GM18507 (cell line): ENCODE measurements at places on chromosomes 1 and 21.

DNA sequence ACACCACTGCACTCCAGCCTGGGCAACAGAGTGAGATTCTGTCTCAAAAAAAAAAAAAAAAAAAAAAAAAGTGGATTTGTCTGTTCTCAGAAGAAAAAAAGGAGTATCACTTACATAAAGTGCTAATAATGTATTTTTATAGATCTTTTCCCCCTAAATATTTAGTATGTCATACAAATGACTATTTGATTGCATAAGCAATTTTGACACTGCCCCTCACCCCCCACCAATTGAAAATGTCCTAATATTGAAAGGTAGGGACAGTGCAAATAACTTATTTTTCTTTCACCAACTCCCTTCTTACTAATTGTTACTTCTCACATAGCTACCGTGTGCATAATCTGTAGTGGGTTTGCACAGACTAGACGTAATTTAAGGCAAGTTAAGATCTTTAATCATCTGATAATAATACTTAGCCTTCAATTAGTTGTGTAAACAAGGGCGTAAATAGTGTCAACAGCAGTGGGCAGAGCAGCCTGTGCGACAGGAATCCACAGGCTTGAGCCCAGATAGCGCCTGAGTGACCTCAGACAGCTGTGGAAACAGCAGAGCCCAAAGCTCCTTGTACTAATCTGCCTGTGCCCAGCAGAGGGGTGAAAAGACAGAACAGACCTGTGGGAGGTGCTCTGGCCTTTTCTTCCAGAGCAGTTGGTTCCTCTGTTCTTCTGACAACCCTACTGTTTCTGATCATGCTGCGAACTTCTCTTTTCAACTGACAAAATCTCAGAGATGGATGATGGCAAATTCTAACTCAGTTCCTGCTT is 4.5 kb upstream of the IER5 start:
- no peak for DNase-seq

DNA sequence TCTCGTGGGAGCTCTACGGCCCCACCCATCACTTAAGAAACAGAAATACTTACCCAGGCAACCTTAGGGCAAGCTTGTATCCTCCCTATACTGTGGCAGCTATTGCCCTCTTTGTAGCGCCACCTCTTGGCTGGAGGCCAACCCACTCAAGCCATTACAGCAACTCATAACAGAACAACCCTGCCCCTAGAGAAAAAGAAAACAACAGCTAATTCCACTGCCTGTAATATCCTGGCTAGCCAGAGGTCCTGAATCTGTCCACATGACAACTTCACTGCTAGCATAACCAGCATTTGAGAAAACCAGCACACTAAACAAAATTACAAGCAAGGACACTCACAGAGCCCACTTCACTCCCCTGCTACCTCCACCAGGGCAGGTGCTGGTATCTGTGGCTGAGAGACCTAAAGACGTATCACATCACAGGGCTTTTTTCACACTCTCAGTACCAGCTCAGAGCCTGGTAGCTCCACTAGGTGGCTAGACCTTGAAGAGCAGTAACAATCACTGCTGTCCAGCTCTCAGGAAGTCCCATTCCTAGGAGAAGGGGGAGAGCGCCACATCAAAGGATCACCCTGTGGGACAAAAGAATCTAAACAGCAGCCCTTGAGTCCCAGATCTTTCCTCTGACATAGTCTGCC is 14.5 kb upstream of the MX1 start:
- DNase-seq = no peak

GRCh38 chr1:225655509-225656258 is 2.8 kb upstream of the ENAH start:
- DNase-seq = no peak

- no peak for DNase-seq
Measured at GRCh38 chr1:119302011-119302410, 66.6 kb upstream of the HAO2 start.

DNA sequence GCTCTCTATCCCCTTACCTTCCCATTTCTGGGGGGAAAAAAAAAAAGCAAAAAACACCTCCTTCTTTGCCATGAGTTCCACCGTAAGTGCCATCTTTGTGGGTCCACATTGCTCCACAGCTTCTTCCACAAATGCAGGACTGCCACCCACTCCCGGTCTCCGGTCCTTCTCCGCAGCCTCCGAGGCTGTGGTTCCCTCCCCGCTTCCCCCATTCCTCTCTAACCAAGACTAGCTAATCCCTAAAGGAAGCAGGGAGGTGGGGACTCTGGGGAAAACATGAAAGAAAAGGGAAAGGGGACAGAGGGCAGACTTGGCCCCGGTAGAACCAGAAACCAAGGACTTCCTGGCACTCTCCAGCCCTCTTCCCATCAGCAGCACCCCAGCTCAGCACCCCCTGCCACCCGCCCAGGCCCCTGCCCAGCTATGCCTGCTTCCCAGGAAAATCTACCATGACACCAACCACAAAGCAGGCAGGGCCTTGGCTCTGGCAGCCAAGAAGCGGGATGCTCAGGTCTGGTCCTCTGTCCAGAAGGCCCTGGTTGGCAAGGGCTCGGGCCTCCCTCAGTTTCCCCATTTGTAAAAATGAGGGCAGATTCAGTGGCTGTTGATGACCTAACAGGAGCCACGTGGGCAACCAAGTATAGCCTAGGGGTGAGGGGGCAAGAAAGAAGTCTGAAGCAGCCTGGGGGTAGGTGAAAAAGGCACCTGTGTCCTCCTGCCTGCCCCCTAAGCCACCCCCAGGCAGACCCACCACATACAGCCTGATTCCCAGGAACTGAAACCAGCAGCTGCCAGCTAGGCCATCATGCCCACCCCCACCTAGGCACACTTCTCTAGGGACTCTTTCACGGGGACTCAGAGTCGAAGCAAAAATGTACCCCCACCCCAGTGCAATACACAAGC is 2.5 kb downstream of the EPHA2 start:
- DNase-seq = no peak

DNA sequence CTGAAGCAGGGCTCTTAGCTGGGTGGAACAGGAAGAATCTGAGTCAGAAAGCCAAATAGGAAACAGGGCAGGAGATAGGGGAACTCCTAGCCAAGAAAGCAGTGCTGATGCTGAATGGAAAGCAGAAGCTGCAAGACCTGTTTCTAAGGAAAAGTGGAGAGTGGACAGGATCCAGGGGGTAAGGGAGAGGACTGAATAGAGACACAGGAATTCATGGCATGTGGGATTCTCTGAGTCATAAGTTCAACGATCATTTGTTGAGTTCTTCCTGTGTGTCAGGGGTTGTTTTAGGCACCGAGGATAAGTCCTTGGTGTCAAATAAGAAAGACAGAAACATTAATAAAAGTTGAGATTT is 153.8 kb upstream of the FGGY start:
- no peak for DNase-seq

- no peak for DNase-seq
Measured at GRCh38 chr1:103122983-103123720, 14.8 kb upstream of the COL11A1 start.

DNA sequence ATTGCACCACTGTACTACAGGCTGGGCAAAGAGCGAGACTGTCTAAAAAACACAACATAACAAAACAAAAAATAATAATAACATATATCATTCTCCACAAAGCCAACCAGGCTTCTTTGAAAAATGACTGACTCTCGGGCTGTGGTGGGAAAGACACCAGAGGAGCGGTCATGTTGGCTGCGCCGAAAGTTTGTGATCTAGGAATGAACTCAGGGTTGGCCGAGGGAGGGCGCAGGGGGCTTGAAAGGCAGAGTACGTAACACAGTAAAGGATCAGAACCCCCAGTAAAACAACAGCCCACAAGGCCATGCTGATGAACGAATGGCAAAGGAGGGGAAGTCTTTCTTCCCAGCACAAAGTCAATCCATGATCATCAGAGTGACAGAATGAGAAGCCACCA is 4.7 kb downstream of the SLC35E2B start:
- DNase-seq = no peak

GRCh38 chr1:232837087-232837486 is 31.9 kb downstream of the MAP10 start:
- DNase-seq = no peak

GRCh38 chr1:199007423-199007822 is 368.6 kb downstream of the PTPRC start:
- DNase-seq = no peak

GRCh38 chr1:211517006-211517405 is 25.0 kb upstream of the RD3 start:
- no peak for DNase-seq

- DNase-seq = no peak
Measured at GRCh38 chr1:116755066-116755465, 836 bp downstream of the CD2 start.

DNA sequence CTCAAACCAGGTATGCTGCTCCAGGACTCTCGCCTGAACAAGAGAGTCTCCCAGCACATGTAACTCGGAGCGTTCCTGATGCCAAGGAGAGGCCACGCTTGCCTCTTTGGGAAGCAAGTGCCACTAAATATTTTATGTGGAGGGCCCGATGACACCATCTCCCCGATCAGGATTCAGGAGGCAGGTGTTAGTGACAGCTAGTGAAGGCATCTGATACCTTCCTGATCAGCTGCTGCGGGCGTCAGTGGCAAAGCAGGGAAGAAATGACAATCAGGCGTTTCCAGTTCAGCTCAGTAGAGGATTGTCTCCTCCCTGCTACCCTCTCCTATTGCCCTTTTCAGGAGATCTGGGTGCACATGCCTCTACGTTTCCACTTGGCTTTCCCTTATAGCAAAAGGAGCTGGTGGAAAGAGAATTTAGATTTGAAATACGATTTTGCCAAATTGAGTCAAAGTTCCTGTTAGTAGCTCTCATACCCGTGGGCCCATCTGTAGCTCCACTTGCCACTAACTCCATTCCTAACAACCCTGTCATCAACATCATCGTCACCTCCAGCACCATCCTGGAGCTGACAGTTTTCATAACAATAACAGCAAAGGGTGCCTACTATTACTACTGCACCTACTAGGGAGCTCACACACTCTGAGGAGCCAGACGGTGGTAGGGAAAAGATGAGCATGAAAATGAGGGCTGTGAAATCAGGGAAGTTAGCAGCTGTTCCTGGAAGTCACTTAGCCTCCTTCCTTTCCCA is 21.6 kb downstream of the PLXNA2 start:
- no peak for DNase-seq

GRCh38 chr1:37325010-37325409 is 149.4 kb upstream of the ZC3H12A start:
- DNase-seq = no peak

- DNase-seq = no peak
Measured at GRCh38 chr1:46114925-46115603, 17.4 kb downstream of the PIK3R3 start.

DNA sequence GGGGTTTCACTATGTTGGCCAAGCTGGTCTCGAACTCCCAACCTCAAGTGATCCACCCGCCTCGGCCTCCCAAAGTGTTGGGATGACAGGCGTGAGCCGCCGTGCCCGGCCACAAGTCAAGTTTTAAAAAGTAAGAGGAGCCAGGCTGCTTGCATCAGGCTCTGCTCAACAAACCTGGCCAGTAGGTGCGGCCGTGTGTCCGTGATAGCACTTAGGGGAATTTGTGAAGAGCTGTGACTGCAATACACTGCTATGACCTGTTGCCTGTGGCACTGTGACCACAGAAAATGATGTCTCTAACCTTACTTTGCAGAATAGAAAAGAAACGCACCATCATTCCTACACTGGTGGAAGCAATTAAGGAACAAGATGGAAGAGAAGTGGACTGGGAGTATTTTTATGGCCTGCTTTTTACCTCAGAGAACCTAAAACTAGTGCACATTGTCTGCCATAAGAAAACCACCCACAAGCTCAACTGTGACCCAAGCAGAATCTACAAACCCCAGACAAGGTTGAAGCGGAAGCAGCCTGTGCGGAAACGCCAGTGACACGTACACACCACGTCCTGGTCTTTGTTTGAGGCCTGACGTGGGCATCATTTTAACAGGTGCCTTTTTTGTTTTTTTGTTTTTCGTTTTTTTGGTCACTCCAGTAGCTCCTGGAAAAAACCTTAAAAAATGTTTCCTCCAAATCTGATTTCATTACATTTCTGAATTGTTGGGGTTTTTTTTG is 16.7 kb downstream of the C1orf174 start:
- DNase-seq = no peak

DNA sequence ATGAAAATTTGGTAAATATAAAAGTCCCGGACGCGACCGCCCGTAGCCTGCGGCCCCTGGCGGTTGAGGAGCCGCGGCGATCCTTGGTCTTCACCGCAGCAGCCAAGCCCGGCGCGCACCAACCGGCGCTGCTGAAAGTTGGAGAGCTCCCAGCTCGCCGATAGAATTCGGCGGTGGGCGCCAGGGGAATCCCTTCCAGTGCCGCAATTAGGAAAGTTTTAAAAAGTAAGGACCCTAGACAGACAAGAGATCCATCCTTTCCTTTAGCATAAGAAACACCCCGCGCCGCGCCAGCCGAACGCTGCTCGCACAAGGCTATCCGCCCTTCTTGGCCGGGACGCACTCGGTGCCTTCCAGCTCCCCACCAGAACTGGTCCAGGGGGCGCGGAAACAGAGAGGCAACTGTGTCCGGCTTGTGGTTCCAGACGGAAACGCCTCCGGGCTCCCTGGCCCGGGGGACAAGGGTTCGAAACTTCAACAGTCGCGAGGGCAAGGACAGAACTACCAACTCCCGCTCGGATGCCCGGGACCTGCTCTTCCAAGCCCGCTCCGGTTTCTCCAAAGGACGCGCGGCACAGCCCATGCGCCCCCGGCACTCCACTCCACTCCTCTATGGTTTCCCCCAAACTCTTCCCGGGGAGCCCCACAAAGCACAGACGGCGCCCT is 1.7 kb downstream of the FAM78B start:
- DNase-seq = no peak

DNA sequence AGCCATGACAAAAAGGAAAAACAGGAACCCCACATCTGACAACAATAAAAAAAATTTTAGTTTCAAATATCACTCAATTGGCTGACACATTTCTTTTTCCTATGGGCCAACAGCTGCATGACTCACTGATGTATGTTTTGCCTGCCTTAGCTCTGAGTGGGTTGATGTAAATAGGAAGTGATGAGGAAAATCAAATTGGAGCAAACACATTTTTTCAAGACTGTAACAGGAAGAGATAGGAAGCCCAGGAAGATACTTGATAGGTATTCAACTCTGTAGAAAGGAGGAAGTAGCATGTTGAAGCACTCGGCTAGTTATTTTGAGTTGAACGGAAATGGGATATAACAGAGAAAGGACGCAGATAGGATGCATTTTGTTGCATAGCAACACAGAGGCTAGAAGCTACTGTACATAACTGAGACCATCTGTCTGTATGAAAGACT is 168.0 kb upstream of the NR5A2 start:
- DNase-seq = no peak

DNA sequence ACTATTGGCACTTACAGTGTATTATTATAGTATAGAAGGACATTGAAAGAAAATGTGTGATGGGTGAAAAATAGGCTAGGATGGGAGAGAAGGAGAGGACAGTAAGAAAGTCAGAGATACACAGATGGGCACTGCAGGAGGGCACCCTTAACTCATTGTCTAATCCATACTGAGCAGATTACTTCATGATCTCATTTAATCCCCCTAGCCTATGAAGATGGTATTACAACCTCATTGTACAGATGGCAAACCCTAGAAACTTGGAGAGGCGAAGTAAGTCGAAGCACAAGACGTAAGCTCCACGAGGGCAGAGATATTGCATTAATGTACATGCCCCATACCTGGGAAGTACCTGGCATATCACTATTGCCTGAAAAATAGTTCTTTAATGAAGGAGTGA is 346.9 kb upstream of the DAB1 start:
- no peak for DNase-seq

- no peak for DNase-seq
Measured at GRCh38 chr1:247942624-247943023, 6.0 kb upstream of the OR2L8 start.
